Fibroblast of mammary gland (primary cell): ENCODE measurements at places on chromosomes 6 and 20.

DNA sequence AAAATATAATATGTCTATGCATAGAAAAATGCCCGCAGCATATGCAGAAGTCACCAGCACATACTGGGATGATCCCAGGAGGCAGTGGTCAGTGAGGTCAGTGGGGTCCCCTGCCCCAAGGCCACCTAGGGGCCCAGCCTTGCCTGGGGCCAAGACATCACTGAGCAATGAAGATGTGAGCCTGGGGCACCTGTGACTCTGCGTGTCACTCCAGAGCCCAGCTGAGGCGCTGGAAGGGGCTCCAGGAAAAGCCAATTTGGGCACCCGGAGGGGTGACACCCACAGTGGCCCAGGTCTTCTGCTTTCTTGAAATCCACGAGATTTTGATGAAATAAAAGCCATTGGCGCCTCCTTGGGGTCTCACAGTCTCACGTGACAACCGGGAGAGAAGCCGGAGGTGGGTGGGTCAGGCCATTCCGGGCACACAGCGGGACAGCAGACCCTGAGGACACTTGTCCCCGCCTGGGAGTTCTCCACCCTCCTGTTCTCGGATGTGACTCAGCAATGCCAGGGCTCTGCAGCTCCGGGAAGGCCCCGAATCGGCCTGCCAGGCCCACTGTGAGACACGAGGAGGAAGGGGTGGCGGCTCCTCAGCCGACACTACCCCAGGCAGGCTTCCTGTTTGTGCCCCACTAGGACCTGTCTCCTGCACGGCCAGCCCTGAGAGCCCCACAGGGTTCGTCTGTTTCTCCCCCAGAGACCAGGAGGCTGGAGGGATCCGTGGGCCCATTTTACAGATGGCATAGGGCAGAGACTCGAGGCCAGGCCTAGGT lies 24.4 kb upstream of the SLCO4A1 start:
- DNase-seq, result no peak

DNA sequence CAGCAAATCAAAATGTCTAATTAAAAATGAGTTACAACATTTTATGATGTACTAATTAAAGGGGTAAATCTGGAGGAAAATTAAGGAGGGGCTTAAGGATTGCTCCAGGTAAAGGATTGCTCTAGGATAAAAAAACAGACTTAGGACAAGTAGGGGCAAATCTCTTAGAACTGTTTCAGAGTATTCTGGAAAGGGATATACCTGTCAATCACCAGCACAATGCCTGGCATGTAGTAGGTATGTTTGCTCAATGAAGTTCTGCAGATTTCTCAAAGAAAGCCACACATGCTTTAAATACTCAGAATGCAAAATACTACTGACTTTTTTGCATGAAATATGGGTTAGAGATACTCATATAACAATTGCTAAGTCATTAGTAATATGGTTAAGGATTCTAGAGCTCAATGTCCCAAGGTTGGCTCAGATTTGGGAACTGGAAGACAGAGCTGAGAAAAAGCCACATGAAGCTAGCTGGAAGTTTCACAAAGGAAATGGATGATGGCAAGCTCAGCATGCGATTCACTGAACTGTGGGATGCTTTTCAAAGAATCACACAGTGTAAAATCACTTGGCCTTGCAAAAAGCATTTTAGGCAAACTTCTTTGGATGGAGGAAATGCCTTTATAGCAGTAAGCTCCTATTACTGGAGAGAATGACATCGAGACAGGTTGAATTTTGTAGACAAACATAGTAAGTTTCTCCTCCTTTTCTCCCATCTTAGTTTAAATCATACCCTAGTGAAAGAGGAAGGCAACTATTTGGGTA lies 72.8 kb downstream of the MAP3K5 start:
- DNase-seq, result no peak

- DNase-seq, result peak; percentile 54
Measured at GRCh38 chr6:5851261-5851757, 155.4 kb downstream of the NRN1 start.

GRCh38 chr6:56280126-56280525 lies 32.7 kb upstream of the COL21A1 start:
- no peak for DNase-seq

DNA sequence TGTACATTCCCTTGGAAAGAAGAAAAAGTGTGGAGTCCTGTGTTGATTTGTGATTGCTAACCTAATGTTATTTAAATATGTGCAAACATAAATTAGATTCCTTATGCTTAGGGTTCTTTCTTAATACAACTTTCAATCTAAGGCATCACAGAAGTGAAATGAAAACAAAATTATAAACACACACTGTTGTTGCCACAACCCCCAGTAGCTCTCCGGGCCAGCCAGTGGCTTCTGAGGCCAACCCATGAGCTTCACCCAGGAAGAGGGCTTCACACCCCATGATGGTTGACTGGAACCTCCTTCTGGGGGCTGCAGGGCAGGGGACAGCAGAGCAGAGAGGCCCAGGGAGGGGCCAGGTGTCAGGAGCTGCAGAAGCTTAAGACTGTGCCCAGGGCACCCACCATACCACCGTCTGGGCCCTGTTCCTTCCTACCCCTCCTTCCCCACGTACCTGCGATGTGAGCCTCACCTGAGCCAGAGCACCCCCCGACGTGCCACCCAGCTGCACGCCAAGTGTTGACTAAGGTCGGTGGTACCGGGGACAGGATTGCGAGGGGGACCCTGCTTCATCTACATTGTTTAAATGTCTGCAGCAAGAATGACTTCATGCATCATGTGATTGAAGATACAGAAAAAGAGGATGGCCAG lies 110.5 kb downstream of the FAM120B start:
- DNase-seq, result no peak

DNA sequence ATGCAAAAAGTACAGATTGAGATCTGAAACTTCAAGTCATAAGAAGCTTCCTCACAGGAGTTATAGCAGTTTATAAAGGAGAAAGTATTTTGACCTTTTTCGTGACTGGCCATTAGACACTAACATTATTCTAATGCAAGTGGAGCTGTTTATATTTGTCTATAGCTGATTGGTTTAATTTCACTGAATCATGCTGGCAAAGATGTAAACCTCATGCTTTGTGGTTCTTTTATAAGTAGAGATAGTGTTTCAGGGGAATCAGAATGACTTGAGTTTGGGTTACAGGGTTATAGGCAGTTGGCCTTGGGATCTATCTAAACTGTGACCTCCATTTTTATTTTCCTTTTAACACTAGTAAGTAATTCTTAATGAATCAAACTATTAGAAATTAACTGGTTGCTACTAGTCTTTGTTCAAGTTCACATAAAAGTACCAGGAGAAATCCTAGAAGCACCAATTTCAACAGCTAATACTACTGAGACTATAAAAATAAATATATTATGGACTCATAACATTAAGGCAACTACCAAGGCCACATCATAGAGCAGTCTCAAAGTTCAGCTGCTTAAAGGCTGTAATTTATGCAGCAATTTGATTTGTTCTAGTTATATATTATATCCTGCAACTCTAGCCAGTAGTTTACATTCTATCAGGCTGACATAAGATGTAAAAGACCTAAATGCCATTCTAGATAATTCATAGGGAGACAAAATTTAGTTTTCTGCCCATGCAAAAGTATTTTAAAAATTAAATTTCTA lies 94.0 kb downstream of the RNGTT start:
- peak; percentile 58 for DNase-seq
